ENCODE measurements at places on chromosomes 7 and 10. TPM values are rescaled to one million over a fixed set of nuclear protein-coding genes. Genes with fewer than 3 reads are reported as not detected.

DNA sequence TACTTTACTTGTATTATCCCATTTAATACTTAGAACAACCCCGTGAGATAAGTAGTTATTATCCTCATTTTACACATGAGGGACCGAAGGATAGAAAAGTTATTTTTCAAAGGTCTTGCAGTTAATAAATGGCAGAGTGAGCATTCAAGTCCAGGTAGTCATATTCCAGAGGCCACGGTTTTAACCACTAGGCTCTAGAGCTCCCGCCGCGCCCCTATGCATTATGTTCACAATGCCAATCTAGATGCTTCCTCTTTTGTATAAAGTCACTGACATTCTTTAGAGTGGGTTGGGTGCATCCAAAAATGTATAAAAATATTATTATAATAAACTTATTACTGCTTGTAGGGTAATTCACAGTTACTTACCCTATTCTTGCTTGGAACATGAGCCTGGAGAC, 11.4 kb upstream of the CFAP69 start:
- DNase-seq = no peak

- DNase-seq = no peak
Observed at GRCh38 chr7:452226-452751, 67.4 kb downstream of the PDGFA start.

DNA sequence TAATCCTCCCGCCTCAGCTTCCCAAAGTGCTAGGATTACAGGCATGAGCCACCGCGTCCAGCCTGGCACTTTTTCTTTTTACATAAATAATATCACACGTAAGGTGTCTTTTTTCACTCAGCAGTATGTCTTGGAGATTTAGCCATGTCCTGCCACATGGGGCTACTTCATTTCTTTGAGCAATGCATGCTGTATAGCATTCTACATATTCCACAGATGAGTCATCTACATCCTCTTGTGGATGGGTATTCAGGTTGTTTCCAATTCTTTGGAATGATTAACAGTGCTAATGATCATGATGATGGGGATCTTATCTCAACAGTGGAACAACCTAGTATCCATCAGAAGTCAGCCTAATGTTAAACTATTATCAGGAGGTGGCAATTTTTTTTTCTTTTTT, 50.8 kb downstream of the ZNF503 start:
- DNase-seq = peak; percentile 32

- DNase-seq = peak; percentile 75
Observed at GRCh38 chr10:61628875-61629513, 33.7 kb upstream of the CABCOCO1 start.

- no peak for DNase-seq
Observed at GRCh38 chr10:28403090-28403489, 100.2 kb upstream of the MPP7 start.

DNA sequence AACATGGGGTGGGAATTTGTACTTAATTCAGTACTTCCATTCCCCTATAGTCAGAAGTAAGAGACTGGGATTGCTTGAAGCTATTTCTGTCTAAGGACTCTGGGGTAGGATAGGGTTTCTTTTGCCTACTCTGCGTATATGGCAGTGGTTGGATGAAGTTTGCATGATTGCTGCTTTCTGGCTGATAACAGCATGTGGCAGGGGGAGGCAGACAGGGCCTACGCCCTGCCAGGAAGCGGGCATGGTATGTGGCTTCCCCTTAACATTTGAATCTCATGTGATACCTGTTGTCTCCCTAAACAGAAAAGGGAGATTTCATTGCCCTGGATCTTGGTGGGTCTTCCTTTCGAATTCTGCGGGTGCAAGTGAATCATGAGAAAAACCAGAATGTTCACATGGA, 57.1 kb downstream of the TACR2 start:
- no peak for DNase-seq

Gene POLR2J2
- 0.27 TPM for total RNA-seq

GRCh38 chr10:17907641-17908040, 44.1 kb upstream of the SLC39A12 start:
- no peak for DNase-seq

DNA sequence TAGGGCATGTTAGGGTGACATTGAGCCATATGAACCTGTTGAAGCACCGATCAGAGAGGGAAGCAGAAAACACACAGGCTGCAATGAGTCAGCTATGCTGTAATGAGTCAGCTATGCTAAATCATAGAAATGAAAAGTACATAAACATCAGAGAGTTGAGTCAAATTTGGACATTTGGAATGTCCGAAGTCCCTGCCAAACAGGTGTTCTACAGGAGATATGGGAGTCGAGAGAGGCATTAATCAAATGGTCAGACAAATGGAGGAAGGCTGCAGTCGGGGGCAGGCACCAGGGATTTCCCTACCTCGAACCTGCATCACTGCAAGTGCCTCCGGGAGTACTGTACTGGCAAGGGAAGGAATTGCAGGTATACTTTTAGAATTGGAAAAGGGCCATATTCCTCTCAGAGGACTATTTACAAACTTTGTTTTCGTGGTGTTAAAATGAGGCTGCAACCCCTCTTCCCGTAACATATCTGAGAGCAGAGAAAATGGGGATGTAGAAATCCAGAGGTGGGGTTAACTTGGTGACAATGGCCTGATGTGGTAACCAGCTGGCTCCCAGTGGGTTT, 8.8 kb upstream of the ZC3HAV1 start:
- peak; percentile 78 for DNase-seq

DNA sequence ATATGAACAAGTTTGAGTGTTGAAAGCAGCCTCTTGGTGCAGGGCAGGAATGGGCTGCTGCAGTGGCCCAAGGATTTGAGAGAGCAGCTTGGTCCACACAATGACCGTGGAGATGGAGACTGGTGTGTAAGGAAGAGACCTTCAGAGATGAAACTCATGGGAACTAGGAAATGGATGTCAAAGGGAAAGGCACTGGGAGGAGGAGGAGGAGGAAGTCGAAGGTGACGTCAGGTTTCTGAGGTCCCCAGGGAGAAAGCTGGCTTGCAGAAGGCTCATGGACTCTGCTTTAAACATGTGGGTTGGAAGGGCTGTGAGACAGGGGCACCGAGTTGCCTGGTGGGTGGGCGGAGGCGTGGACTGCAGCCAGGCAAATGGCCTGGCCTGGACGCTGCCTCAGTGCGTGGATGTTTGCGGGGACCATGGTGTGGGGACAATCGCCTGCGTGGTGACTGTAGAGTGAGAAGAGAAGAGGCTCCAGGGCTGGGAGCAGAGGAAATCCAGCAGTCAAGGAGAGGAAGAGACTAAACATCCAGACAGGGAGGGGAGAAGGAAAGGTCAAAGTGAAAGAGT, 14.6 kb downstream of the C10orf71 start:
- DNase-seq = no peak

DNA sequence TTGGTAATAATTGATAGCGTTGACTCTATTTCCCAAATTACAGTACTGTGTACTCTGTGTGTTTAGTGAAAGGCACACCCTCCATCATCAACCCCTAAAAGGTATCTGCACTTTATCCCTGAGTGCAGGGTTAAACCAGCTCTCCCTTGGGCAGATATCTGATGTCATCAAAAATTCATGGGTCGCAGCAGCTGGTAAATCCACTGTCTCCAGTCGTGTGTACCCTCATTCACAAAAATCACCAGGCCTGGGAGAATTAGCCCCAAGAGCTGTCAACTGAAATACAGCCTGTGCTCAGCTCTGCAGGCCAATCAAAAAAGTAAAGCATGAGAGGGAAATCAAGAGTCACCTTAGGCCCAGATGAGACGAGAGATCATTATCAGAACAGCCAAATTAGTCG, 103.7 kb downstream of the HIP1 start:
- DNase-seq = no peak

Data from Daoy (cell line).